ENCODE measurements at places on chromosomes 1 and 21.

- no peak for DNase-seq
These were observed 21.8 kb downstream of the MMEL1 start for GRCh38 chr1:2611031-2611501.

- no peak for DNase-seq
These were observed 1.7 kb downstream of the ATP1B1 start for GRCh38 chr1:169108223-169108622.

GRCh38 chr1:163066168-163066567 lies 3.0 kb upstream of the RGS4 start:
- no peak for DNase-seq

- no peak for DNase-seq
These were observed 39.8 kb upstream of the LRP8 start for GRCh38 chr1:53367503-53368313.

GRCh38 chr1:3170561-3171453 lies 101.8 kb downstream of the PRDM16 start:
- DNase-seq, result no peak

DNA sequence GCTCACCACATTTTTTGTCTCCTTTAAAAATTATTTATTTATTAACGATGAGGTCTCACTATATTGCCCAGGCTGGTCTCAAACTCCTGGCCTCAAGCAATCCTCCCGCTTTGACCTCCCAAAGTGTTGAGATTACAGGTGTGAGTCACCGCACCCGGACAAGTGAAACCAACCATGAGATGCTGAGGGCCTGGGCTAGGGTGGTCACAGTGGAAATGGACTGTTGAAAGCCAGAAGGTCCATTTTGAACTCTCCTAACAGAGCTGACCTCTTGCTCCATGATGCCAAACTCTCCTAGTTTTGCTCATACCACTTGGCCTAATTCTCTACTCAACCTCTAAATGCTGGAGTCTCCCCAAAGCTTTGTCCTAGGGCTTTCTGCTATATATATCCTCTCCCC lies 109.1 kb downstream of the SLC45A1 start:
- DNase-seq, result no peak

DNA sequence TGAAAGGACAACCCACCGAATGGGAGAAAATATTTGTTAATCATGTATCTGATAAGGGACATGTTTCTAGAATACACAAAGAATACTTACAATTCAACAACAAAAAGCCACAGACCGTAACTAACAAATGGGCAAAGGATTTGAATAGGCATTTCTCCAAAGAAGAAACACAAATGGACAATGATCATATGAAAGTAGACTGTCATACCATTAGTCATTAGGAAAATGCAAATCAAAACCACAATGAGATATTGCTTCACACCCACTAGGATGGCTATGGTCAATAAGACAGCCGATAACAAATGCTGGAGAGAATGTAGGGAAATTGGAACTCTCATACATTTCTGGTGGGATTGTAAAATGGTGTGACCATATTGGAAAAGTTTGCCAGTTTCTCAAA lies 367.2 kb upstream of the SGIP1 start:
- no peak for DNase-seq

- peak; percentile 20 for DNase-seq
These were observed 19.8 kb downstream of the NENF start for GRCh38 chr1:212452323-212453155.

DNA sequence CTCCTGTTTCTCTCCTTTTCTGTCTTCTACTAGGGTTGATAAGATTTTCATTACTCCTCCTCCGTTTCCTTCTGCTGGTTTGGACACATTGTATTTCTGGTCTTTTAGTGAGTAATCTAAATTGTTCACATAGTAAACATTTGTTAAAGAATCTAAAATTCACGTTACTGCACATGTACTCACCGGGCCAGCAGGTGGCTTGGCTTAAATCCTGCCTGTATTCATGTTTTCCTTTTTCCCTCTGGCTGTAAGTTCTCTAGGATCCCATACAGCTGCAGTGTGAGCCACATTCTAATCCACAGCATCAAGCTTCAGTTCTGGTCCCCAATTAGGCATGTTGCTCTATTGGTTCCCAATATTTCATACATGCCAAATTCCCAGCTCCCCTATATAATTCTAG lies 958.3 kb downstream of the ADGRL2 start:
- no peak for DNase-seq

- DNase-seq, result no peak
These were observed 41.4 kb downstream of the RNF187 start for GRCh38 chr1:228528612-228529011.

GRCh38 chr1:206985162-206985749 lies 15.0 kb upstream of the FCAMR start:
- DNase-seq, result no peak

- DNase-seq, result no peak
These were observed 129.7 kb upstream of the UBE2U start for GRCh38 chr1:64073705-64074104.

DNA sequence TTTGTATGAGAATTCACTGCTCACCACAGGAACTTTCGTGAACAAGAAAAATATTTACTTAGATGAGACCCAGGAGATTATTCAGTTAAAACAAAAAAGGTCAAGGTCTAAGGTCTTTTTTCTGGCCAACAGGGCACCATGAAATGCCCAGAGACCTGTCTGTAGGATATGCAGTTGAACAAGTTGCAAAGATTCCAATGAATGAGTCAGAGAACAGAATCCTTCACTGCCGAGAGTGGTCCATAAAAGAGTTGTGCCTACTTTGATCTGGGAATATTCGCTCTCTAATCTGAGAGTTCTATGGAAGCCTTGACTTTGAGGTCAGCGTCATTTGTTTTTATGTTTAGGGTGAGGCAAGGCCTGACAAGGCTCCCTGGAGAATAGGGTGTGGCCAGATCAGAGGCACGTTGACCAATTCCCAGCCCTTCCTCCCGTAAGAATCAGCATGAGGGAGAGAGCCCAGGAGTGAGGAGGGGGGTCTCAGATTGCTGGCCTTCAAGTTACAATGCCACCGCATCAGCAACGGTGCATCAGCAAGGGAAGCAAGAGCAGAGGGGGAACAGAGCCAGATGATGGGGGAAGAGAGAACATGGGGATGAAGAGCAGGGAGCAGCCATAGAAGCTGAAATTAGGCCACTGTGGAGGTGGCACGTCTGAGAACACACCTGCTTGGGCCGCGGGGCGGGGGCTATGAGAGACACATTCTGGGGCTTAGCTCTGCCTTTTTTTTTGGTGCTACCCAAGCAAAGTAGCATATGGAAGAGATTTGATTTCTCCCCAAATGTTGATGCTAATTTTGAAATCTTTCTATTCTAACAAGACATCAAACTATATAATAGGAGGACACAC lies 206.4 kb upstream of the RAB4A start:
- no peak for DNase-seq

DNA sequence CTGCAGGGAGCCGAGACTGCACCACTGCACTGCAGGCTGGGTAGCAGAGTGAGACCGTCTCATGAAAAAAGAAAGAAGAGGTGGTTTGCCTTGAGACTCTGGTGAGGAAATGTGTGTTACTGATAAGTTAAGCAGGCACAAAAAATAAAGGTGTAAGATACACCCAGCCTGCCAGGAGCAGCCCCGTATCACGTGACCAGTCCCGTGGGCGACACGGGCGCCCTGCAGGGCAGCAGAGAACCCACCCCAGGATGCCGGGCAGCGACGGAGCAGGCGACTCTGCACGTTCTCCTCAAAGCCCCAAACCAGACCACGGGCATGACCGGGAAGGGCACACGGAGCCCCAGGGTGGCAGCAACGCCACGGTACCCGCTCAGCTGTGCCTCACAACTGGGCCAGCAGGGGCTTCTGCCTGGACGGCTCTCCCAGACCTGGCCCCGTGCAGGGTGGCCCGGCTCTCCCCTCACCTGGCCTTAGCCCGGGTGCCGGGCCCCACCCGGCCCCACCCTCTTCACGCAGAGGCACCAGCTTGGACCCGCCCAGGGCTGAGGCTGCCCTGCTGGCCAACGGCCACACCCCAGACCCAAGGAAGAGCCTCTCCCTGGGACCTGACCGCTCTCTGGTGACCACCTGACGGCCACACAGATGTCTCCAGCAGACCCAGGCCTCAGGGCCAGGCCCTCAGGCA lies 8.1 kb upstream of the TNFRSF4 start:
- DNase-seq, result no peak

GRCh38 chr1:36784147-36784859 lies 250.0 kb downstream of the GRIK3 start:
- no peak for DNase-seq

DNA sequence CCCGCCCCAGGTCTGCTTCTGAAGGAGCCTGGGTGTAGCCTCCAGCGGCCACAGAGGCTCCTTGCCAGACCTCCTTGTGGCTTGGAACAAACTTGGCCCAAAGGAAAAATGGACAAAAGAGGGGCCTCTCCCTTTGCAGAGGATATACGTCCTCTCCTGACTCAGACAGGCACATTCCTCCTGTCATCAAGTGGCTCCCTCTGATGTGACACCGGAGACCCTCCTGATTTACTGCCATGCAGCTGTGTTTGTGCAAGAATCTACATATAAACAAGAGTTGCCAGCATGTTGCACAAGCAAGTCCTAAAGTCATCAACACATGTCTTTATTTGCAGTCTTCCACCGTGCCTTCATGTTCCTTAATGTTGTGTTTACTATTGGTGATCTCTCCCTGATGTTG lies 54.1 kb upstream of the F3 start:
- DNase-seq, result no peak

DNA sequence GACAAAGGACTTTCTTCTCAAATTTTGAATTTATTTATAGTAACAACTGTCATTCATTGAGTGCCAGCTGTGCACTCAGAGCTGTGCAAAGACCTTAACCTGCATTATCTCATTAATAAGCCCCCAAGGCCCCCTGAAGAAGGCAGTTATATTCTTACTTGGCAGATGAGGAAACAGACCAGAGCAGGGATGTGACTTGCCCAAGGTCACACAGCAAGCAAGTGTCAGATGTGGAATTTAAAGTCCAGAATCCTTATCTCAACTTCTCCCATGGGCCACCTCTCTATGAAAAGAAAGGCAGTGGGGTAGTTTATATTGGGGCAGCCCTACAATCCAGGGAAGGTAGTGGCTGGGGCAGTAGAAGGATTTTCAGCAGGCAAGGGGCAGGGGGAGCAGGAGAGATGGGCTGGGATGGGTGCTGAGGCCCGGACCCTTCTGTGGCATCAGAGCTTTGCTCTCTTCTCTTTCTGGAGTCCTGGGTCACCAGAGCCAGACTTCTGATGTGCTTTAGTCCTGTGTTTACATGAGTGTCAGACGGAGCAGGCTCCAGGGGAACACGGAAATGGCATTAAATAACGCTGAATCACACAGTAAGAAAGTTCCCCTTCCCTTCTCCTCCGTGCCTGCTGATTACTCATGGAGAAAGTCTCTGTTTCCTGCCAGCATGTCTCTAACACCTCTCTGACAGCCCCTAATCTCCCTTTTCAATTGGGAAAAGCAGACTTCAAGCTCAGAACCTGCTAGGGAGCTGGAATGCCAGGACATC lies 39.5 kb downstream of the EPHB2 start:
- peak; percentile 86 for DNase-seq

- no peak for DNase-seq
These were observed 28.5 kb upstream of the KCNA2 start for GRCh38 chr1:110634455-110635311.

DNA sequence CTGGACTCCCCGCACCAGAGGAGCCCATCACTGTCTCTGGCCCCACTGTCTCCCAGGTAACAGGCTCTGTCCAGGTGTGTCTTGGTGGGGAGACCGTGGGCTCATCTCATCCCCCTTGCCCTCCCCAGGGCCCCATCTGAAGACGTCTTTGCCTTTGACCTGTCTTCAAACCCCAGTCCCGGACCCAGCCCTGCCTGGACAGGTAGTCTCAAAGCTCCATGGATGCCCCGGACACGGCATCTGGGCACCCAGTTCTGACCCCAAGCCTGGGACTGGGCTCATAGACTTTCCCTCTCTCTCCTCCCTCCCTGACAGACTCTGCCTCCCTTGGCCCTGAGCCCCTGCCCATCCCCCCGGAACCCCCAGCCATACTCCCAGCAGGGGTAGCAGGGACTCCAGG lies 6.3 kb upstream of the CATSPER4 start:
- no peak for DNase-seq

DNA sequence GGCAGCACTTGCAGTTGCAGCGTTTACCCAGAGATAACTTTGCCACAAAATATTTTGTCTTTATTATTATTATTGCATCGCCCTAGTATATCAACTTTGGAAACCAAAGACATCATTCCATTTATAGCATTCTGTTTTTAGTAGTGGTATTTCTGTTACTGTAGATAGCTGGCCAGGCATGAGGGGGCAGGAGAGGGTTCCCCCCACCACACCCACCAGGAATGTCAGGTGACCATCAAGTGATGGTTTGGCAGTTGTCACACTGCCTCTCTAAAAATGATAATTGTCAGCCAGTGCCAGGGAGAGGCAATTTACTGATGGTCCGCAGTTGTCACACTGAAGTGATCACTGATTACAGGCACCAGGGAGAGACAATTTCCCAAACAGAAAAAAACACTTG lies 135.6 kb downstream of the TSEN15 start:
- DNase-seq, result no peak

DNA sequence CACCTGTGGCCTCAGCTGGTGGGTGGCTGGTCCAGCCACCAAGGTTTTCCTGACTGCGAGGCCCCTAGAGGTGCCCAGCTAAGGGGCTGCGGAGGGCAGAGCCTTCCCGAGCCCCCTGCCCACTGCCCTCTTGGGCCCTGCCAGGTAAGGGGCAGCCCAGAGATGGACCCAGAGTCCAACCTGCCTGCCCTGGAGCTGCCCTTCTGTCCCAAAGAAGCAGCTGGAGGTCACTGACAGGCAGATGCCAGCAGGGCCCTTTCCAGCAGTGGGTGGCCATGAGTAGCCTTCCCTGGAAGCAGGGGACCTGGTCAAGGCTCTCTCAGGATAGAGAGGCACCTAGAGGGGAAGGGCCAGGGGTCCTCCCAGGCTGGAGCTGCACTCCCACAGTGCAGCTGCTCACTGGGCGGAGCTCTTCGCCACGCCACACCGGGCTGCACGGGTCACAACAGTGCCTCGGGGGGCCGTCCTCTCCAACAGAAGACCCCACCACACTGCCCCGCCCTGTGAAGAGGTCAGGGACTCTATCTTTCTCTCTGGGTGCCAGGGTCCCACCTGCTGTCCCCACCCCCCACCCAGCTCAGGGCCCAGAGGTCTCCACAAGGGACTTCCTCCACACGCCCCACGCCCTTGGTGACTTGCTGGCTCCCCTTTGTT lies 10.9 kb upstream of the GNB1 start:
- DNase-seq, result no peak

GRCh38 chr1:21220815-21221214 lies 44.1 kb upstream of the EIF4G3 start:
- DNase-seq, result no peak
